Stimulated activated CD4-positive, alpha-beta T cell treated with anti-CD3 and anti-CD28 coated beads, Interleukin-15, amount 100 ng/mL, for 24 hours (primary cell): ENCODE measurements at places on chromosomes 3 and 15.

- no peak for DNase-seq
Measured at GRCh38 chr3:15479400-15480224, 41.9 kb downstream of the COLQ start.

GRCh38 chr15:47820747-47821319 is 103.5 kb downstream of the SEMA6D start:
- no peak for DNase-seq

GRCh38 chr3:184836090-184836822 is 24.3 kb downstream of the VPS8 start:
- DNase-seq, result no peak

DNA sequence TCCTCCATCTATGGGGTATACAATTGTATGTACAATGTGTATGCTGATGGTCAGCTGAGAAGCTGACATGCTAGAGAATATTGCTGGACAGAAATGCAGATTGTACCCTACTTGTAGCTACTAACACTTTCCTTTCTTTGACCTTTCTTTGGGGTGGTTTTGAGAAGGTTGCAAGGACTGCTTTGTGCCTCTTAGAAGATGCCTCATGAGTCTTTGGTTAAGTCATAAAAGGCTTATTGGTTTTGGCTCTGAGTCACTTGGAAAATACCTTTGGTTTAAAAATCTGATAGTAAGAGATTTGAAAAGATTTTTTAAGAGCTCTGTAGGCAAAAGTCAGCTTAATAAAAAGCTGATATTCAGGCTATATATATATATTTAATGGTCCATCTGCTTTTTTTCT is 71.5 kb downstream of the ZMAT3 start:
- no peak for DNase-seq

- DNase-seq, result no peak
Measured at GRCh38 chr3:194093842-194094241, 42.1 kb upstream of the HES1 start.

DNA sequence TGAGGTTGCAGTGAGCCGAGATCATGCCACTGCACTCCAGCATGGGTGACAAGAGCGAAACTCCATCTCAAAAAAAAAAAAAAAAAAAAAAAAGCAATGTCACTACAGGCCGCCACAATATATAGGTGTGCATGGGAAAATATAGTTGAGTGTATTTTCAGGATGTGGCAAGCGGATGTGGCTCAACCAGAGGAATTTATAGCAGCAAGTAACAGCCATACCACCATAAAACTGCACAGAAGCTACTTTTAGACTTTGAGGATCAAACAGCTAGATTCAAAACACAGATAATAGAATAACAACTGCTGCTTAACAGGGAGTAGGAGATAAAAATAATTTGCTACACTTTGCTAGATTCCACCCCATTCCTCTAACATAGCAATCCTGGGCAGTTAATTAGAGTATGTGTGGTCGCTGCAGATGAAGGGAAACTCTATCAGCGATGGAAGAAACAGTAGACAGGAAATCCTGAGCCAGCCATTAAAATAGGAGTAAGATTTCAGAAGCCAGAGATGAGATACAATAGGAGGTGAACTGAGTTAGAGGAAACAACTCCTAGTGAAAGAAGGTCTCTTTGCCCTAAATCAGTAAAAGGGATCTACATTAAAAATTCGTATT is 318.7 kb upstream of the STT3B start:
- DNase-seq, result peak; percentile 27

DNA sequence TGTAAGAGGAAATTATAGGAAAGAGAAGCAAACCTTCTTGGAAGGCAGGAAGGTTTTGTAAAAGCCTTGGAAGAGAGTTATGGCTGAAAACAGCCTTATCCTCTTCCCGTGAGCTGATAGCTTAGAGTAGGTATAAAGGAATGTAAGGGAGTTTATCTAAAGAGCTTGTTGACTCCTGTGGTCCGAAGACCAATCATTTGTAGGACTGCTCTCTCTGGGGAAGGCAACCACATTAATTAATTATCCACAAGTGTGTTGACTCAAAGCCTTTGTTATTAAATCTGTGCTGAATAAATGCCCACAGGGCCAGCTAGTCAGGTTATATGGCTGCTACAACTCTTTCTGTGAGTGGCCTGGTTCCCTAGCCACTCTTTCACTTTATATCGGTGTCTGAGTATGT is 452.1 kb upstream of the RASGRP1 start:
- DNase-seq, result no peak

DNA sequence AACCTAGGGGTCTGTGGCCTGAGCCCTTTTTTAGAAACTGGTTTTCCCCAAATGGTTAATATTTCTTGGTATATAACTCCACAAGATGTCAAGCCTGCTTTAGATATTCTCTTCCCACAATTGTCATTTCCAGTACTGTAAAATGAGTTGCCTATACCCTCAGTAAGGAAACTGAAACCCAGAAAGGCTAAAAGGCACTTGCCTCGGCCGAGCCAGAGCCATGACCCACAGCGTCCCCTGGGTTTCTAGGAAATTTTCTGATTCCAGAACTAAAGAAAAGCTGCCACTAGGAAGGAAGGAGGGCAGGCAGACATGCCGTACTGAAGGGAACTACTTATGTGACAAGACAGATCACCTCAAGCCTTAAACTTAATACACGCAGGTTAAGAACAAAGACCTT is 59.1 kb downstream of the ATP8B4 start:
- no peak for DNase-seq

DNA sequence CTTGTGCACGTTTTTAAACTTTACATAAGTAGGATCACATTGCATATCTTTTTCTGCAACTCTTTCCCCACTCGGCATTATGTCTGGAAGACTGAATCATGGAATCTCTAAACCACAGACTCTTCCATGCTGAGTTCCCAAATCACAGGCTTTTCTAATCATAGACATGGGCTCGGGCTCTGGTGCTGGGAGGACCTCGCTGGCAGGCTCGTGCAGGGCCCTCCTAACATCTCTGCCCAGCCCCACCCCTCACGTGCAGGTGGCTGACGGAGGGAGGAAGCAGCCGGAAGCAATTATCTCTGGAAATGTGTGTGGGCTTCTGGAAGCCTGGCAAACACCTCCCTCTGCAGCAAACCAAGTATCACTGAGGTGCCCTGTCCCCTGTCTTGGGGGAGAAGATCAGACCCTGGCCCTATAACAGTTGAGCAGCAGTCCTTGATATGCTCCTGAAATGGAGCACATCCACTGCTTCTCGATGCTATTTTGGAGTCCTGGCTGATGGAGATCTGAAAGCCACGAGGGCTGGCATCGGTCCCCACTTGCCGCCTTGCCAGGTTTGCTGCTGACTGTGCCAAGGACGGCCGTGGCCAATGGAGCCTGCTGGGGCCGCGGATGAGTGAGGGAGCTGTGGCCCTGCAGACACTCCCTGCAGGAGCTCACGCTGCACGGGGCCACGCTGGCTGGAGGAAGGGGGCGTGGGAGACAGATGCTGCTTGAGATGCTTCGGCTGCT is 4.4 kb upstream of the IQSEC1 start:
- DNase-seq, result no peak

- DNase-seq, result no peak
Measured at GRCh38 chr3:118842147-118842863, 192.3 kb downstream of the IGSF11 start.

DNA sequence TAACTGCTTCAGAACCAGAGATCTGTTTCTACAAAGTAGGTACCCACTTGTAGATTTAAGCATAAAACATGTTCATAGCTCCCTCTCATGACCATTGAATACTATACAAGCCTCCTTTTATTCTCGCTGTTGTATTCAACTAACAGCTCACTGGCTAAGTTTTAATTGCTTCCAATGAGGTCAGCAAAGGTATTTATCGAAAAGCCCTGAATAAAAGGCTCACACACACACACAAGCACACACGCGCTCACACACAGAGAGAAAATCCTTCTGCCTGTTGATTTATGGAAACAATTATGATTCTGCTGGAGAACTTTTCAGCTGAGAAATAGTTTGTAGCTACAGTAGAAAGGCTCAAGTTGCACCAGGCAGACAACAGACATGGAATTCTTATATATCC is at the start of gene FGF7:
TSS of gene FGF7 (plus strand) at position 222 of the 400 bp plus-strand sequence. CDS start 1,056 bp downstream, outside the sequence.
- no peak for DNase-seq

- DNase-seq, result no peak
Measured at GRCh38 chr3:193714523-193715137, 121.6 kb downstream of the OPA1 start.

DNA sequence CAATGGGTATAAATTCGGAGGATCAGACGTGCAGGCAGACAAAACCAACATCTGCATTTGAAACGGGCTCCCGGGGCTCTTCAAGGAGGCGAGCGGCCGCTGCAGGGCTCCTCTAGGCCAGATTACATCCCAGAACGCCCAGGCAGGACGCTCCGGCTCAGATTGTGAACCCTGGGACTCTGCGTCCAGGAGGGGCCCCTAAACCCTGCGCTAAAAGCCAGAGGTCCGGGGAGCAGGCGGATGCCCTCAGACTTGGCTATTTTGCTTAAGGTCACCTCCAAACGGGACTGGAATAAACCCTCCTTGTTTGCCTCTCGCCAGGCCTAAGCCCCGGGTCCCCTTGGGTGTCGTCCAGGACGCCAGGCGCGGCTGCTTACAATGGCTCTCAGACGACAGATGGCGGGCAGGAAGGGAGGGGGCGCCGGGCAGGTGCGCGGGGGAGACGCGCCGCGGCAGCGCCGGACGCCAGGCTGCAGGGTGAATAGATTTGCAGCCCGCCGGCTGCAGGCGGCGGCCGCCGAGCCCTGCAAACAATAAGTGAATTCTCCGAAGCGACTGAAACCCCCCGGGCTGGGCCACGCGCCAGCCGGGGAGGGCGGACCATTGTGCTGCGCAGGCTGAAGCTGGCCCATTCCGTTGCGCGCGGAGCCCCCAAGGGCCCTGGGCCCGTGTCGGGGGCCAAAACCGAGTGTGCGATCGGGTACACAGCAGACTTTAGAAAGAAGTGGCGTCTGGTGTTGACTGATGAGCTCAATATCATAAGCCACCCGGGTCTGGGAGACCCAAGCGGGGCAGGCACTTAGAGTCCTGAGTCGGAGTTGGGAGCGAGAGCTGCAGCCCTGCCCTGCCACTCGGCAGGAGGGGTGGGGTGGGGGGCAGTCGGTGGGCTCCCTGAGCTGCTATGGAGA is 32.3 kb upstream of the AMOTL2 start:
- DNase-seq, result no peak

DNA sequence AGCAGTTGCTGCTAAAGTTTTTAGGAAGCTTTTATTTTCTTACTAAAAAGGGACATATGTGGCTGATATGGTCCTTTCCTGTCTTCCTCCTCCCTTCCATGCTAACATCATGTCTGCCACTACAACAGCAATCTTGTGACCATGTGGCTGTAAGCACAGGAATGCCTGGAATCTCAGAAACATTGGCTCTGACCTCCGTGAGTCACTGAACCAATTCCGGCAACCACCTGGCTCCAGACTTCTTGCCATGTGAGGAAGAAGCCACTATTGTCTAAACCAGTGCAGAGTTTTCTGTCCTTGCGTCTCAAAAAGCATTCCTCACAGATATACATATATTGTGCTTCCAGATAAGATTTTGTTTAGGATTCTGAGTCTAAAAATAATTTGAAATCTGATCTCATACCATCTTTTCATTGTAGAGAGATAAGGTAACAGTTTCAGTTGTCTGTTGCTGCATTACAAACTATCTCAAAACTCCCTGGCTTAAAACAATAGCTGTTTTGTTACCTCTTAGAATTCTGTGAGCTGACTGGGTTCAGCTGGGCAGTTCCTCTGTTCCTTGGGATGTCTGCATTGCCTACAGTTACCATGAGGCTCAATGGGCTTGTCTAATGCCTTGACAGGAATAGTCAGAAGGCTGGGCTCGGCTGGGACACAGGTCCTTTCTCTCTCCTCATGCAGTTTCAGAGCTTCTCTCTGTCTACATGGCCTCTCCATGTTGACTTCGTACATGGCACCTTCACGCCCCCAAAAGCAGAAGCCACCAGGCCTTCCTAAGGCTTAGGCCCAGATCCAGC is 77.3 kb upstream of the MAGI1 start:
- no peak for DNase-seq

DNA sequence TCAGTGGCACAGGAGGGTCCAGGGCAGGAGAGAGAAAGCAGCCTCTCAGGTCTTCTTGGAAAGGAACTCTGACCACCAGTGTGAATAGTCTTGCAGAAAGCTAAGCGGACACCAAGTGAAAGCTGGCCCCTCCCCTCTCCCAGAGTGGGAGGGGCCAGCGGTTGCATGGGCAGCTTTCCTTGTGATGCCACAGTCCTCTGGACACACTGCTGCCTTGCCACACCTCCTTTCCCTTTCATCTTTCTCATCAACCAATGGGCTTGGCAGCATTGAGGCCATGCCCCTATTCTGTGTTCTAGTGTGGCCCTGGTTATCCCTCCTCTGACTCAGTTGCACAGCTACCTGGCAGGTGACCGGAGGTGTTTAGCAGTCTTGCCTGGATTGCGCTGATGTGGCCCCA is 49.7 kb upstream of the GOLGA6B start:
- DNase-seq, result no peak

GRCh38 chr3:29311795-29312194 is 30.9 kb downstream of the RBMS3 start:
- no peak for DNase-seq

GRCh38 chr3:195714380-195715011 is 6.3 kb upstream of the MUC20 start:
- DNase-seq, result peak; percentile 47

GRCh38 chr3:14789640-14790285 is 29.0 kb upstream of the FGD5 start:
- no peak for DNase-seq

GRCh38 chr3:58321791-58322190 is 10.9 kb upstream of the PXK start:
- no peak for DNase-seq

DNA sequence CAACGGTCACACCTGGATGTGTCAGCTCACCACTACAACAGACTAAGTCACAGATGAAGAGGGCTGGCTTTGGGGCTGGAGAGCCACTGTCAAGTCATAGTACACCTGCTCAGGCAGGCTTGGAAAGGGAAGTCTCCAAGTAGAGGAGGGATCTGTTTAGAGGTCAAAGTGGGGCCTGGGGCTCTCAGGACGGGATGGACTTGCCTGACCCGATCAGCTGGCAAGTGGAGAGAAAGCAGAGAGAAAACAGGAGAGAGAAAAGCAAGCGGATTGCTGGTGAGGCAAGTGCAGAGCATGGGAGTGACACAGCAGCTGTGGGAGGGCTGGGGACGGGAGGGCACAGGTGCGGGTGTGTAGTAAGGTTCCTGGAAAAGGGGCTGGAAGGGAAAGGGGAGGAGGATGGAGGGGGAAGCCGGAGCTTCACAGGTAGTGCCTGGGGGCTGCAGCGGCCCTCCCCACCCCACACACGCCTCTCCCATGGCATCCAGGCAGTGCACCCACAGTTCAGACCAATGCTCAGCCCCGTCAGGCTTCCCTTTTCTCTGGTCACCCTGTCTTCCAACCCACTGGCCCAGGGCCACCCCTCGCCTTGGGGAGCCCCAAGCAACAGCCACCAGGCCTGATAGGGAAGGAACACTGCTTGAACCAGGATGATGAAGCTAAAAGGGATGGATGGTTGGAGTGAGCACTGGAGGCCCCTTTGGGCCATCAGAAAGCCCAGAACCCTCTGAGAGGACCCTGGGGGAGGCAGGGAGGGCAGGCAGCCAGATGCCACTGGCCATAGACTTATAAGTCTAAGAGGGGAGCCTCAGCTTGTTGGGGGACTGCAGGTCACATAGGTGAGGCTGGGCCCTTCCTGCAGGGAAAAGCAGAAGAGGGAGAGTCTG is 8.5 kb downstream of the RPS17 start:
- no peak for DNase-seq
